ENCODE measurements at places on chromosomes 1 and 21.

GRCh38 chr1:200845360-200845759 is 27.4 kb upstream of the GPR25 start:
- no peak for DNase-seq

DNA sequence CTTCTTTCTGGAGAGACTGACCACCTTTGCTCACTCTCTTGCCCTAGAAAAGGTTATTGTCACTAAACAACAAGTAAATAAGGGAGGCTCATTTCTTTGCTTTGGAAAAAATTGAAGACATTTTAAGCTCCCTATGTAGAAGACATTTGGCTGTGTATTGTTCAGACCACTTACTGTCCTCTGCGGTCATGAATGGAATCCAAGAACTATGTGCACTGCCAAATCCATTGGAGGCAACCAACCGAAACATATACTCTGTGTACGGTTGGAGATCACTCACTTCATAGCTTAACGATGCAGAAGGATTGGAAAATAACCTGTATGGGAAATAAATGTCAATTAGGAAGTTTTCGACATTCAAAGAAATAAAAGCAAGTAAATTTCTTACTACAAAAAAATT is 332.8 kb downstream of the KCTD3 start:
- DNase-seq: no peak

- peak; percentile 69 for DNase-seq
These were observed 64.0 kb upstream of the HMCN1 start for GRCh38 chr1:185670187-185670627.

DNA sequence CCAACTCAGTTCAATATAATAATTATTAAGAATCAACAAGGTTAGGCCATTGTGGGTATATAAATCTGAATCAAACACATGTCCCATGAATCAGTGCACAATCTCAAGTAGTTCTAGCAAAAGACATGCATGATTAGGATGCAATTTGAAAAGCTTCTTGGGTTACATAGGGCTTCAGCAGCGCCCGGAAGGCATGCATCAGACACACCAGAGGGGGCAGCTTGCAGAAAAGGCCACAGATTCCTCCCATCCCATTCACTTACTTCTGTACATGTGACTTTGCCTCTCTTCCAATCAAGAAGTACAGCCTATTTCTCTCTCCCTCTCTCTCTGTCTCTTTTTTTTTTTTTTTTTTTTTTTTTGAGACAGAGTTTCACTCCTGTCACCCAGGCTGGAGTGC is 91.8 kb downstream of the KCNN3 start:
- no peak for DNase-seq

GRCh38 chr1:62784509-62785365 is 805 bp downstream of the ATG4C start:
- peak; percentile 7 for DNase-seq

- DNase-seq: peak; percentile 71
These were observed 37.4 kb upstream of the WASF2 start for GRCh38 chr1:27527223-27527889.

DNA sequence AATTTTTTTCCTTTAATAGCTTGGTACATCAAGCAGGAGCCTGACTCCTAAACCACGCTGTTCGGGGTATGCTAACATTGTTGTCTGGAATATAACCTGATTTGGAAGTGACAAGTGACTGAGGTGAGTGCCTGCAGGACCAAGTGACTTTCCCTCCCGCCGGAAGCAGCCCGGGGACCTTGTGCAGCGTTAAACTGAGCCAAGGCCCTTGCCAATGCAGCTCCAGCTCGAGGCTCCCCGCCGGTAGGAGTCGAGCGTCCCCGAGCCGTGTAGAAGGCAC is 716 bp upstream of the MTARC1 start:
- no peak for DNase-seq

GRCh38 chr1:20164694-20165202 is 21.1 kb upstream of the UBXN10 start:
- no peak for DNase-seq

DNA sequence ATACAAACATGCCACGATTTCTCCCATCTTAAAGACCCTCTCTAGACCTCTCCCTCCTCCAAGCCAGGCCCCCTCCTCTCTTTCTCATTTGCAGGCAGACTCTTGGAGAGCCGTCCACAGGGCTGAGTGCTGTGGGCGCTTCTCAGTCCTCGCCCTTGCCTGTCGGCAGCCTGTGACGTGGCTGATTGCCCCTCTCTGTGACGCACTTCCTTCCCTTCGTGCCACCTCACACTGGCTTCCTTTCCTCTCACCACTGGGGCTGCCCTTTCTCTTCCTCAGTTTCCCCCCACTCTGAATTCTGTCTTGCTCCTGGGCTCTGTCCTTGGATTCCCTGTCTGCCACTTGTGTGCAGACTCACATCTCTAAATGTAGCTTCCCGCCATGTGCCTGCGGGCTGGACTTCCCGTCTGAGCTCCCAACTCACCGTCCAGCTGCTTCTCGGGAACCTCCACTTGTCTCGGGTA is 227.2 kb downstream of the CAMTA1 start:
- DNase-seq: no peak
